ENCODE measurements at places on chromosomes 2 and 18.

GRCh38 chr2:10875126-10875525, 36.6 kb upstream of the KCNF1 start:
- no peak for DNase-seq

GRCh38 chr2:33370636-33371265, 105.7 kb upstream of the RASGRP3 start:
- DNase-seq: no peak

- DNase-seq: no peak
Observed at GRCh38 chr18:31274931-31275330, 43.0 kb upstream of the DSG1 start.

DNA sequence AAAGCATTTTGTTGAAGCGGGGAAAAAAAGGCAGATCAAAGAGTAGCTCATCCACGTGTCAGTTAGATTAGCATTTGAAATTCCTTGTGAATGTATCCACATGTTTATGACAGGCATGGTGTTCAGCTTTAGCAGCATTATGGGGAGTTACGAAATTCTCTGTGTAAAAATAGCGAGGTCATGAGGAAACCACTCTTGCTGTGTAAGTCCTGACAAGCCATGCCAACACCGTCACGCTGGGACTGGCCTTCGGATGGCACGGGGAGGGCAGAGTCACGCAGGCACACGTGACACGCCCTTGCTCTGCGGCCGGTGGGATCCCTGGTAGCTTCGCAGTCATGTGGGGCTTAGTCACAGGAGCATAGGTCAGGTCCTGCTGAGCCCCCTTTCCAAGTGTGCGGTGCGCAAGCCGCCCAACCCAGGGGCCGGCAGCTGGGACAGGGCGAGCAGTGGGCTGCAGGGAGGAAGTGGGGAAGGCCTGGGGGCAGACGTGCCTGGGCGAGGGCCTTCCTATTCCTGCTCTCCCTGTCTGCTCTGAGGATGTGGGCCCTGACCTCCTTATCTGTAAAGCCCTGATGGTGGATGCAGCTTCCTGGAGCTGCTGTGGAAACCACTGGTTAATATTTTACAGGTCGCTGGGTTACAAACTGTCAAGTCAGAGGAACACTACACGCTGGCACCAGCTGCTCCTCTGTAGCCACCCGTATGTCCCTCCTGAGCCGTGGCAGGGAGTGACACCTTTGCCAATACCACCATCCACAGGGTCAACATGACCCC, 18.0 kb downstream of the MBP start:
- peak; percentile 46 for DNase-seq

DNA sequence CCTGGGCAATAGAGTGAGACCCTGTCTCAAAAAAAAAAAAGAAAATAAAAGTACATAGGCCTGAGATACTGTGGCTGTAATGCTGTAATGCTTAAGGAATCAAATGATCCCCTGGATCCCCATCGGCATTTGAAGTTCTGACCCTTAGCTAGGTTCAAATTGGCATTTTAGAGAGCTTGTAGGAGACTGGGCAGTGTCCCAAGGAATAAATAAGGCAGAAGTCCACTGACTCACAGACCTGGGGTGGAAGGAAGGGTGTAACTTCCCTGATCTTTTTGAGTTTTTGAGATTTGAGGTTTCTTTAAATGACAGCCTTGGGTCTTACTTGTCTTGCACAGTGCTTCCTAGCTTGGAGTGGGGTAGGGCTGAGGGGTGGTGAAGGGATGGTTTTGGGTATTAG, 553.7 kb downstream of the SLC4A3 start:
- DNase-seq: no peak

GRCh38 chr2:73448856-73449255, 63.2 kb downstream of the ALMS1 start:
- no peak for DNase-seq

- no peak for DNase-seq
Observed at GRCh38 chr18:45137087-45137419, 456.4 kb downstream of the SETBP1 start.

DNA sequence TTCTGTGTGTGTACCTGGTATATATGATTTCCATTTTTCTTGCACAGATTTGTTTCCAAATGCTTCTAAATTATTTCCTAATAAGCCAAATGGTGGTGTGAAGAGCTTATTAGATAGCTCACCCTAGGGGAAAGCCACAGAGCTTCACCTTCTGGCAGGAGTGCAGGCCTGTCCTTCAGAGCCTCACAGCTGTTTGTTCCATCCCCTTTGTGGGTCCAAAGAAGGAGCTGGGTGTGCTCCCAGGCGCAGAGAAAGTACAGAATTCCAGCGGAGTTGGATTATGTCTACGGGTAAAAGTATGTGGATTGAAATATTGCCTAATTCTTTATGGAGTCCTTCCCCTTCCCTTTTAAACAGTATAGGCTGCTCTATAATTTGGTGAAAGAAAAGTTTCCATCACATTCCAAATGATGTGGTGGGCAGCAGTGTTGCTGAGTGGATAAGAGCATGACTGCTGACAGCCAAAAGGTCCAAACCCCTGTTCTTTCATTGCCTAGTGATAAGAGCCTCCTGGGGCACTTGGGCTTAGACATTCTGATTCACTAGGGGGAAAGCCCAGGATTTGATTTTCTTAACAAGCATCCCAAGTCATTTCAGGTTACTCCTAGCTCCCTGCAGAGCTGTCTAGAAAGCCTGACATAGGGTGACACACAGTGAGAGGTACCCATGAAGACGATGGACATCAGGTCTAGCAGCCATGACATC, 86.6 kb downstream of the WDSUB1 start:
- DNase-seq: no peak

DNA sequence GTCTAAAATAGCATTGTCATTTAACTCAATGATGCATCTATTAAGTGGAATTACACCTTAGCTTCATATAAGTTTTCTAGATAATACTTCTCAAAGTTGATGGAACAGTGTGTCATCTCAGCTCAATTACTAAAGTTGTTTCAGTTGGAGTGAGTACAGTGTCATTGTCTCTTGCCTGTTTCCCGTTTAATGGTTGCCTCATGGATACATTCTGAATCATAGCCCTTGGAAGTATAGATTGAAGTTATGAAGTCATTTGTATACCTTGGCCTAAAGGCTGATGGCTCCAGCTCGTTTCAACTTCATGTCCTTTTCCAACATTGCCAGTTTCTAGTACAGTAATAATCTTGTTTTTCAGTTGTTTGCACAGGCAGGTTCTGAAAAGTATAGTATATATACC, 130.5 kb upstream of the NOSTRIN start:
- DNase-seq: no peak

- peak; percentile 61 for DNase-seq
Observed at GRCh38 chr2:240205348-240205747, 64.9 kb upstream of the OTOS start.

DNA sequence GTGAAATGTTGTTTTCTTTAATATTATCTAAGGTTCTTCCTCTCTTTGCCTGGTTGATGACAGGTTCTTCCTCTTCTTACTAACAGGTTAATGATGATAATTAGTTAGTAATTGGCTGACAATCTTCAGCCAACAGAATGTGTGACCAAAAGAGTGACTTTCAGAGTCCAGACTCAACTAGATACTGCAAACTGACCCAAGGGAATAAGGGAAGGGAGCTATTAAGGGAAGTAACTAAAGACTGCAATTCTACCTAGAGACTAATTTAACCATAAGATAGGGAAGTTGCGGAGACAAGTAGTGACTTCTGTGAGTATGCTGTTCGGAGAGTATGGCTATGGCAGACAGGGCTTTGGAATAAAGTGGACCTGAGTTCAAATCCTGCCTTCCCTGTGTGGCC, 127.3 kb upstream of the TACR1 start:
- no peak for DNase-seq

- DNase-seq: no peak
Observed at GRCh38 chr18:62279561-62279960, 45.5 kb upstream of the TNFRSF11A start.

DNA sequence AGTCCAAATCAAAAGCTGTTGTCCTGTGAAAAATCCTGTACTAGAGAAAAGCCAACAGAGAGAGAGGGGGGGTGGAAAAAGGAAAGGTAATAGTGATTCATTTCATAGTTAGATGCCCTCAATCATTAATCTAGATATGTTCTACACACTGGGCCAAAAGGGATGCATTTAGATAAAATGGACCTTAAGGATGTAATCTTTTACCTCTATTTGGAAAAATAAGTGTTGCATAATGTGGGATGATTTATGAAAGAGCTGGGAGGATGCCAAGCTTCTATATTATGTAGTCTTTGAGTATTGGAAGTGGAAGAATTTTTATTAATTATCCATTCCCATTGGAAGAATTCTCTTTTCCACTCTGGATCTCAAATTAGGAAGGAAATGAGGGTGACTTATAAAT, 480.5 kb upstream of the ZEB2 start:
- DNase-seq: no peak

GRCh38 chr2:69020496-69021426, 7.8 kb downstream of the ANTXR1 start:
- DNase-seq: no peak

GRCh38 chr2:18536100-18536499, 24.4 kb downstream of the RDH14 start:
- no peak for DNase-seq

- no peak for DNase-seq
Observed at GRCh38 chr2:216195565-216196029, 86.4 kb downstream of the XRCC5 start.

- DNase-seq: no peak
Observed at GRCh38 chr2:98063291-98063854, 23.6 kb upstream of the VWA3B start.

DNA sequence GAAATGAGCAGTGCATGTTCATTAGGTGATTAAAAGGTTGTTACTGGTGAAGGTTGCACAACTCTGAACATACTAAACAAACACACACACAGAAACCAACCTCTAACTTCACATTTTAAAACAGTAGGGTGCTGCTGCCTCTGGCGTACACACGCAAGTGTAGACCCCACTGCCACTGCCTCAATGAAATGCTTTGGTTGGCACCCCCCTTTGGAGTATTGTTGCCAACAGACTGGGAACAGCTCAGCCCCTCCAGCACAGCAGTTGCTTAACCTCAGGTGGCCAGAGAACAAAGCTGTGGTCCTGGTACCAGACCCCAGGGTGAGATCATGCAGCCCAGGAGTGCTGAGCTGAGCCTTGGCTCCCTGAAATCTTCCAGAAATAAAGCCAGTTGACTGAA, 138.6 kb downstream of the TMEM18 start:
- no peak for DNase-seq

GRCh38 chr2:48747319-48747718, 8.2 kb downstream of the LHCGR start:
- no peak for DNase-seq

DNA sequence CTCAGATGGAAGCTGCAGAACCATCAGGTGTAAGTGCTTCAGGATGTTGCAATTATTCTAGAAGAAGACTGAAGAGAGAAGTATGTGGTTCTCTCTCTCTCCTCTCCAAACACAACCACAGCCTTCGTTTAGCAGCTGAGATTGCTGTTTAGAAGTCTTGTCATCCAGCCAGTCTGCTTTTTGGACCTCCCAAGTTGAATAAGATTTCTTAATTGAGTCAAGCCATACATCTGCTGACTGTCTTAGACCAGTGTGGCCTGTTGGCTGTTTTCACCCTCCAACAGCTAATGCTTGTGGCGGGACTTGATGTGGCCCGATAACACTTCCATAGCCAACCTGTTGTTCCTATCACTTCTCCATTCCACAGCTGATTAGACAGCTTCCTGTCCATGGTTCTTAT, 91.3 kb upstream of the TMEM17 start:
- DNase-seq: no peak

- no peak for DNase-seq
Observed at GRCh38 chr2:172893111-172893510, 157.5 kb downstream of the RAPGEF4 start.

- DNase-seq: no peak
Observed at GRCh38 chr2:1781291-1782080, 37.2 kb upstream of the PXDN start.

GRCh38 chr2:133417415-133417814, 150.8 kb downstream of the NCKAP5 start:
- no peak for DNase-seq

- no peak for DNase-seq
Observed at GRCh38 chr18:62396967-62397366, 71.9 kb downstream of the TNFRSF11A start.
